ENCODE measurements at places on chromosomes 5 and 9. TPM values are rescaled to one million over a fixed set of nuclear protein-coding genes. Genes with fewer than 3 reads are reported as not detected.

- H3K4me3 ChIP-seq, result no peak overlapping the region
- no peak overlapping the region for H3K27ac ChIP-seq
- DNase-seq, result no peak
- H3K4me1 ChIP-seq, result no peaks in the 10 kb centered on the region
Measured at GRCh38 chr9:128706045-128706444, 3.7 kb downstream of the PKN3 start.

DNA sequence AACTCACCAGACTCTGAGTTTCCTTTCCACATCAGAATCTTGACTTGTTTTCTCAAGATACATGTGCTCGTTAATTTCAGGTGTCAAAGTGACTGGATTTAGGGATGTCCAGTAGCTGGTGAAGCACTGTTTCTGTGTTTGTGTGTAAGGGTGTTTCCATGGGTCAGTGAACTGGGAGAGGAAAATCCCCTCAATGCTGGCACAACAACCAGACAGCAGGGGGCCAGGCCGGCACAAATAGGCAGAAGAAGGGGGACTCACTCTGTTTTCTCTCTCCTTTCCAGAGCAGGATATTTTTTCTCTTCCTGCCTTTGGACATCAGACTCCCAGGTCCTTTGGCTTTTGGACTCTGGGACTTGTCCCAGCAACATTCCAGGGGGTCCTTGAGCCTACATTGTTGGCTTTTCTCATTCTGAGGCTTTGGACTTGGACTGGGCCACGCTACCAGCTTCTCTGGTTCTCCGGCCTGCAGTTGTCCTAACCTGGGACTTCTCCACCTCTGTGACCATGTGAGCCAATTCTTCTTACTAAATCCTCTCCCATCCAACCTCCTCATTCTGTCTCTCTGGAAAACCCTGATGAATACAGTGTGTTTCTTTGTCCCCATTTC, 144.0 kb downstream of the CAAP1 start:
- no peak overlapping the region for H3K27ac ChIP-seq
- peaks cover 3% of the 10 kb centered on the region for H3K27me3 ChIP-seq
- no peaks in the 10 kb centered on the region for H3K36me3 ChIP-seq
- H3K4me1 ChIP-seq, result no peaks in the 10 kb centered on the region
- H3K4me3 ChIP-seq, result no peak overlapping the region

Gene TAF11L10
- total RNA-seq, result 0.83 TPM

Gene IL5
- total RNA-seq, result not detected

Gene NCS1
- 312 TPM for total RNA-seq

Measured in glutamatergic neuron (in vitro differentiated cells).